ENCODE measurements at places on chromosomes 2 and 18. TPM values are rescaled to one million over a fixed set of nuclear protein-coding genes. Genes with fewer than 3 reads are reported as not detected.

Gene ALPI
- total RNA-seq, result not detected

Gene IL36G
- not detected for total RNA-seq

Gene KCNG2
- not detected for total RNA-seq

Gene DDX18
- total RNA-seq, result 89.9 TPM

Gene IL1A
- total RNA-seq, result not detected

Gene OXER1
- not detected for total RNA-seq

Gene DNAH7
- 0.45 TPM for total RNA-seq

Gene POLR1B
- 32.0 TPM for total RNA-seq

Gene C1D
- total RNA-seq, result 43.7 TPM

Gene COPS8
- total RNA-seq, result 234 TPM

Gene CENPO
- total RNA-seq, result 20.5 TPM

Gene GCA
- total RNA-seq, result 5.7 TPM

Gene IKZF2
- total RNA-seq, result 0.32 TPM

Gene ZNF804A
- not detected for total RNA-seq

Gene HJURP
- 25.0 TPM for total RNA-seq

Gene CDKL4
- 0.95 TPM for total RNA-seq

Gene POTEJ
- total RNA-seq, result not detected

Gene ELOA2
- not detected for total RNA-seq

Gene NEMP2
- 9.0 TPM for total RNA-seq

Gene PLB1
- 7.4 TPM for total RNA-seq

Gene ASB18
- not detected for total RNA-seq

Gene IFIH1
- total RNA-seq, result 3.6 TPM

Gene CYS1
- 0.29 TPM for total RNA-seq

Gene FBXO48
- total RNA-seq, result 0.83 TPM

Gene ANKRD62
- 0.29 TPM for total RNA-seq

Gene MC2R
- total RNA-seq, result not detected

Gene ARMC9
- 23.0 TPM for total RNA-seq

Gene CKAP2L
- total RNA-seq, result 7.7 TPM

Gene OSBPL1A
- 84.6 TPM for total RNA-seq

Gene ALKAL2
- total RNA-seq, result not detected

Gene FTCDNL1
- 5.6 TPM for total RNA-seq

Gene HSBP1L1
- 28.1 TPM for total RNA-seq

Gene C2orf72
- 2.0 TPM for total RNA-seq

Gene AGXT
- total RNA-seq, result not detected

Gene TMEM17
- 9.3 TPM for total RNA-seq

Gene POTEI
- not detected for total RNA-seq

Gene ABCB11
- total RNA-seq, result 0.03 TPM

Gene SERPINB11
- not detected for total RNA-seq

Gene LCT
- not detected for total RNA-seq

Gene CTLA4
- total RNA-seq, result 1.8 TPM

Gene TFCP2L1
- total RNA-seq, result 0.13 TPM

Gene NT5C1B
- total RNA-seq, result not detected

Gene ACVR2A
- 5.6 TPM for total RNA-seq

Gene FOXI3
- 0.66 TPM for total RNA-seq

Gene PDE1A
- total RNA-seq, result not detected

Gene DTNA
- 3.6 TPM for total RNA-seq

Gene TAF1B
- total RNA-seq, result 26.7 TPM

Gene MC5R
- total RNA-seq, result not detected

Gene SLC5A7
- total RNA-seq, result not detected

Gene RUFY4
- total RNA-seq, result not detected

Gene AQP12A
- not detected for total RNA-seq

Gene SRD5A2
- total RNA-seq, result not detected

Gene OTX1
- total RNA-seq, result 1.2 TPM

Gene CXCR4
- 4.5 TPM for total RNA-seq

Gene HOXD4
- total RNA-seq, result 3.6 TPM

Gene SLC35F5
- total RNA-seq, result 117 TPM

Gene IL36B
- total RNA-seq, result not detected

Gene FKBP7
- 33.5 TPM for total RNA-seq

All from SK-MEL-5 (cell line).